ENCODE measurements at places on chromosomes 2 and 18. TPM values are rescaled to one million over a fixed set of nuclear protein-coding genes. Genes with fewer than 3 reads are reported as not detected.

DNA sequence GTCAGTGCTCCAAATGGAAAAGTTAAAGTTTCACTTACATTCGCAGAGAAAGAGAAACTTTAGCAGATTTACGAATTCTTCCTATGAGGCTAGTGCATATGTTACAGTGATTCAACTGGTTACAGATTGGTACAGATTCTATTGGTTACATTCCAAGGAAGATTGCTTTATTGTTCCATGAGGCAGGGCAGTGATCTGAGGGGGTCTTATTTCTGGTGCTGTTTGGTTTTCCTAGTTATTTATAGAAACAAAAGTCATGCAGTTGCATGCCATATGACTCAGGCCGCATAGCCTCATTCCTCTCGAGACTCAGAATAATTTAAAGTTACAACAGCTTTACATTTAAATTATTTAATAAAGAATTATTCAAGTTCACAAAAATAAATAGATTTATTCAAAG lies 385.4 kb upstream of the SYT4 start:
- no peaks in the 10 kb centered on the region for H3K27me3 ChIP-seq
- H3K4me3 ChIP-seq: no peak overlapping the region
- no peak overlapping the region for H3K27ac ChIP-seq
- H3K4me1 ChIP-seq: no peaks in the 10 kb centered on the region

DNA sequence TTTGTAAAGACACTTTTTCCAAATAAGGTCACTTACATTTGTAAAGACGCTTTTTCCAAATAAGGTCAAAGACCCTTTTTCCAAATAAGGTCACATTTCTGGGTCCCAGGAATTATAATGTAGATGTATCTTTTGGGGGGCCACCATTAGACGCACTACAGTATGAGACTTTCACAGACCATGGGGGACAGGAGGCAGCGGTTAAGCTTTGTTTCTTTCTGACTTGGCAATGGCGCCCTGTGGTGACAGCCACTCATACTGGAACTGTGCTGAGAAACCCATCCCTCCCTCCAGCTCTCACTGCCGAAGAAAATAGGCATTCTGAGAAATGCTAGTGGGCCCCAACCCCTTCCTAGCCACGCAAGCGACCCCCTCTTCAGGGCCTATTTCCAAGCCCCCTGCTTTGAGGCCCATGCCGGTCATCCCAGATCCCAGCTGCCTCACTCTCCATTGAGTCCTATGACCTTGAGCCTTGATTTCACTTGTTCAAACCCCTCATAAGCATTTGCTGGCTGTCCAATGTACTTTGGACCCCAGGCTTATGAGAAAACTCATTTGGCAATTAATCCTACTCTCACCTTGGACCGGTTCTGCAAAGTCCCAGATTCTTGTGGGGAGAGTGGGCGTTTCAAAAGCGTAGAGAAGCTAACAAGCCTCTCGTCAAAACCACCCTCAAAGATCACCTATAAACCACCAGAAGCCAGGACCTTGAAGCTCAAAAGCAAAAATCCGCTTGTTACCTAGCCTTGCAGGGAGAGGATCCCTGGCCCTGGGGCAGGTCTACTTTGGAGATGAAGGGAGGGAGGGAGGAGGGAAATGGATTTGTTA lies 11.3 kb upstream of the SPATA3 start:
- DNase-seq: no peak
- no peak overlapping the region for H3K27ac ChIP-seq
- no peak overlapping the region for H3K4me3 ChIP-seq
- peaks cover 1% of the 10 kb centered on the region for H3K27me3 ChIP-seq

DNA sequence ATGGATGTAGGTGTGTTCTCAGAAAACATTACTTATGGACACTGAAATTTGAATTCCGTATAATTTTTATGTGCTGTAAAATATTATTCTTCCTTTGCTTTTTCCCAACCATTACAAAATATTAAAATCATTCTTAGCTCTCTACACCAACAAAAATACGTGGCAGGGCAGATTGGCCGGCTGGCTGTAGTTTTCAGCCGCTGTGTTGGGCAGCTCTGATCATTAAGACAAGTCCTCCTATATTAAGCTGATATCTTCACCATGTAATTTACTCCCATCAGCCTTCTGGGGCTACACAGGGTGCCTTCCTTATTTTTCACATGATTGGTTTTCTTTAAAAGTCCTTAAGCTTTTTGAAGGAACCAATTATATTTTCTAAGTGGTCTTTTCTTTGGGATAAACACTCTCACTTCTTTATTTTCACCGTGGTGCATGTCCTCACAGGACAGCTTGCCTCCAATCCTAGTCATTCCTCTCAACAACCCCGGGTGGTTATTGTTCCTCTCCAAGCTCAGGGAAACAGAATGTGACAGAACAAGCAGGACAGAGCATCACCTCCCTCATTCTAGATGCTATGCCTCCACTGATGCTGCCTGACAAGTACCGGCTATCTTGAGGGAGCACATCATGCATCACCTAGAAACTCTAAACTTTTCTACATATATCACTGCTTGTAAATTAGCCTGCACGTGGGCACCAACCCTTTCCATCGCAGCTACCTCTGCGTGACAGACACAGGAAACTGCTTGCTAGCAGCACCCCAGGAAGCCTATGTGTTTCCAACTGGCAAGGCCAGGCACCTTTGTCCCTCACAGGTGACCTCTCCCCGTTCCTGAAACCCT lies 362.3 kb downstream of the MYCN start:
- no peak overlapping the region for H3K27ac ChIP-seq
- no peak overlapping the region for H3K4me3 ChIP-seq
- no peak for DNase-seq

- no peak for DNase-seq
Observed at GRCh38 chr2:223959688-223960087, 2.4 kb downstream of the MRPL44 start.

- H3K4me3 ChIP-seq: no peak overlapping the region
- H3K27ac ChIP-seq: no peak overlapping the region
- H3K36me3 ChIP-seq: peaks cover 40% of the 10 kb centered on the region
Observed at GRCh38 chr2:112577756-112578155, 6.7 kb upstream of the CHCHD5 start.

DNA sequence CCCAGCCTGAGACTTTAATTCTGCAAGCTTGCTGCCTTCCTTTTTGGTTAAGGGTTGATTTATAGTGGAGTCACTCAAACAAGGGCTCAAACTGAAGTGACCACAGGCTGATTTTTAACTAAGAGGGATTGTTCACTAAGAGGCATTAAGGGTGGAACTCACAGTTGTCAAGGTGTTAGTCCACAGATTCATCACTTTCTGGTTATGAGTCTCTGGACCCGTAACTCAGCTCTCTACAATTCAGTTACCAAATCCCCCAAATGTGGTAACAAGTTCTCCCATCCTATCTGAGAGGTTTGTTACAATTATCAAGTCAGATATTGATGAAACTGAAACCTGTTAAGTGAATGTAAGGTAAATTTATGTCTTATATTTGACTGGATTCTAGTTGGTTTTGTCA lies 185.9 kb upstream of the KLHL14 start:
- no peaks in the 10 kb centered on the region for H3K4me1 ChIP-seq
- no peak for DNase-seq
- H3K27ac ChIP-seq: no peak overlapping the region
- no peaks in the 10 kb centered on the region for H3K36me3 ChIP-seq
- no peaks in the 10 kb centered on the region for H3K27me3 ChIP-seq

DNA sequence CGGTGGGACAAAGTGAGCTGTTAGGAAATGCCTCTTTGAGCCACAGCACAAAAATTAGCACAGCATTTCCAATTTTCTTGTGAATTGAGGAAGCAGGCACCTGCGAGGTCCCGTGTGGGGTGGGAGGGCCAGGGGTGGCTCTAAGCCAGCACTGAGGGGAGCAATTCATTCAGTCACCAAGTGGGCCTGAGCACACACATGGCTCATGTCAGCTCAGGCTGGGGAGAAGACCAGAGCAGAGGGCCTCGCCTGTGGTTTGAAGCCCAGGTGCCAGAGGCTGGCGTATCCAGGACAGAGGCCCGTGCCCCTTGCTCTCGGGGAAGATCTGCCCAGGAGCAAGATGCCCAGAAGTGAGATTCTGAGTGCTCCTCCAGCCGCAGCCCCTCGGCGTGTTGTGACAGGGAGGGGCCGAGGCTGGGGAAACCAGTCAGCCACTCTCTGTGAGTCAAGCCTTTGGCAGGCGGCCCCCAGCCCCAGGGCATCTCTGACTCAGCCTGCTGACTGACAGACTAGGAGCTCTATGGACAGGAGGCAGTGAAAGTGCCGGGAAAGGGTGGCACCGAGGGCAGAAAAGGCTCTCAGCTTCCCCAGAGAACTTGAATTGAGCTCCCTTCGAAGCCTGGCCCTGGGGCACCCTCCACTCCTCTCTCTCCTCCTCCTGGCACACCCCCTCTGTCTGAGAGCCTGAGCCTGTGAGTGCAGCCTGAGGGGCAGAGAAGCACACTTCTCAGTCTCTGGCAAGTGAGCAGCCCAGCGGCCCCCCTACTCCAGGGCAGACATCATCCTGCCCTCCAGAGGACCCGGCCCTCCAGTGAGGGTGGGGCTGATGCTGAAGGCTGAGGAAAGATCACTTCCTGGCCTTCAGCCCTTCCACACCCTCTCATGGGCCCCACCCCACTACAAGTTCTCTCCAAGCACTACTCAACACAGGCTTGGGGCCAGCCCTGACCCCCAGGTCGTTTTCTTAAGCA lies 32.3 kb downstream of the CYP26B1 start:
- no peak overlapping the region for H3K4me3 ChIP-seq
- H3K27me3 ChIP-seq: peaks cover 78% of the 10 kb centered on the region
- no peak for DNase-seq
- H3K27ac ChIP-seq: no peak overlapping the region
- H3K4me1 ChIP-seq: no peaks in the 10 kb centered on the region

DNA sequence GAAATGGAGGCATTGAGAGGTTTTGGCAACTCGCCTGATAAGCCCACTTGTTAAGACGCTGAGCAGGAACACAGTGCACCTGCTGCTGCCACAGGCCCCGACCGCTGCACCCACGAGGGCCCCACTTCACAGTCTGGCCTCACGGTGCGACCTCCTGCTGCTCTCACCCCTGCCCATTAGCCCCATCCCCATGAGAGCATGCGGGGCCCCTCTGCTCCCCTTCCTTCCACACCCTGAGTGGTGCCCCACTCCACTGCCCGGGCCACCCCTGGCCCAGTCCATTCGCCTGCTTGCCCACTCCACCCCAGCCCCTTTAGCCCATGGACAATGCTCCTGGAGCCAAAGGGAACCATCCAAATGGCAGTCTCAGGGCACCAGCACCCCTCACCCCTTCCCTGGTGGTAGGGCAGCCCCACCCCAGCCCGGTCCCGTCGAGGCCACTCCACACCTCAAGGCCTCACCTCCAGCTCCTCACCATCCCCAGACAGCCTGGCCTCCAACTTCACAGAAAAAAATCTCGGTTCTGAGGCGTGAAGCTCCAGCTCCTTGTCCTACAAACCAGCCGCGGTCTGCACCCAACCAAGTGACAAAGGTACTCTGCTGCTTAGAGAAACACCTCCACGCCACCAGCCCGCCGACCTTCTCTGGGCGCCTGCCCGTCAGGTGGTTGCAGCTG lies 6.7 kb upstream of the GPR55 start:
- no peak overlapping the region for H3K27ac ChIP-seq
- peaks cover 8% of the 10 kb centered on the region for H3K27me3 ChIP-seq
- H3K36me3 ChIP-seq: no peaks in the 10 kb centered on the region
- H3K4me1 ChIP-seq: no peaks in the 10 kb centered on the region

DNA sequence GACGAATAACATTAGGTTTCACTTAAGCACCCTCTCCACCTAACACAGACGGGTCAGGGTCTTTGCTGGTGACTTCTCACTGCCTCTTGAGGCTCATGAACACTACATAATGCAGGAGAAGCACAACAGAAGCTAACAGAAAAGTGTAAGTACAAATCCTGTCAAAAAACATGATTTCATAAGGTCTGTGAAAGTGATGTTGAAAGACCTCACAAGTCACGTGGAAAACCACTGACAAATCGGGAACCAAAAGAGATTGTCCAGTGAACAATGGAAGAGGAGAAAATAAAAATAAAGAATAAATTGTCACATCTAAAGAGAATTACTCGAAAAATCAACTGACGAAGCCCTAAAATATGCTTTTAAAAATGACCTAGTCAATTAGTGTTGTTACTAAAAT lies 14.0 kb downstream of the PSD4 start:
- H3K27ac ChIP-seq: no peak overlapping the region
- no peak for DNase-seq
- H3K4me1 ChIP-seq: peaks cover 9% of the 10 kb centered on the region
- no peak overlapping the region for H3K4me3 ChIP-seq

GRCh38 chr2:109059474-109060165 lies 69.4 kb upstream of the SH3RF3 start:
- H3K36me3 ChIP-seq: no peaks in the 10 kb centered on the region
- H3K4me1 ChIP-seq: peaks cover 27% of the 10 kb centered on the region
- H3K4me3 ChIP-seq: no peak overlapping the region
- no peaks in the 10 kb centered on the region for H3K27me3 ChIP-seq
- H3K27ac ChIP-seq: no peak overlapping the region

DNA sequence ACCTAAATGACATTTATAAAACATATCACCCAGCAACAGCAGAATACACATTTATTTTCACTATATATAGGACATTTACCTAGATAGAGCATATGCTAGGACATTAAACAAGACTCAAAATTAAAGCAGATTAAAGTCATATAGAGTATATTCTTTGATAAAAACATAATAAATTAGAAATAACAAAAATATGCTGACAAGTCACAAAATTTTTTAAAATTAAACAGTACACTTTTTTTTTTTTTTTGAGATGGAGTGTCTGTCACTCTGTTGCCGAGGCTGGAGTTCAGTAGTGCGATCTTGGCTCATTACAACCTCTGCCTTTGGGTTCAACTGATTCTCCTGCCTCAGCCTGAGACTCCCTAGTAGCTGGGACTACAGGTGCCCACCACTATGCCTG lies 758.9 kb upstream of the NRXN1 start:
- H3K4me3 ChIP-seq: no peak overlapping the region
- no peak overlapping the region for H3K27ac ChIP-seq
- H3K27me3 ChIP-seq: no peaks in the 10 kb centered on the region
- no peak for DNase-seq

GRCh38 chr2:15940661-15941480 lies 521 bp downstream of the MYCN start:
- H3K36me3 ChIP-seq: no peaks in the 10 kb centered on the region
- H3K4me3 ChIP-seq: no peak overlapping the region
- DNase-seq: no peak

RASGRP3 gene
- not detected for total RNA-seq

DLGAP1 gene
- total RNA-seq: not detected

SPRED2 gene
- 13.0 TPM for total RNA-seq

LIMS3 gene
- 0.69 TPM for total RNA-seq

FKBP1B gene
- total RNA-seq: 35.2 TPM

ELOA2 gene
- not detected for total RNA-seq

DNAH7 gene
- 0.07 TPM for total RNA-seq

MRPL30 gene
- total RNA-seq: 75.3 TPM

Measured in HepG2 (cell line).